ENCODE measurements at places on chromosomes 3 and 15.
A peak's percentile ranks its signal among the peaks of the same experiment; 100 is the strongest.

- no peak for DNase-seq
Observed at GRCh38 chr3:26015752-26016151, 225.9 kb downstream of the OXSM start.

DNA sequence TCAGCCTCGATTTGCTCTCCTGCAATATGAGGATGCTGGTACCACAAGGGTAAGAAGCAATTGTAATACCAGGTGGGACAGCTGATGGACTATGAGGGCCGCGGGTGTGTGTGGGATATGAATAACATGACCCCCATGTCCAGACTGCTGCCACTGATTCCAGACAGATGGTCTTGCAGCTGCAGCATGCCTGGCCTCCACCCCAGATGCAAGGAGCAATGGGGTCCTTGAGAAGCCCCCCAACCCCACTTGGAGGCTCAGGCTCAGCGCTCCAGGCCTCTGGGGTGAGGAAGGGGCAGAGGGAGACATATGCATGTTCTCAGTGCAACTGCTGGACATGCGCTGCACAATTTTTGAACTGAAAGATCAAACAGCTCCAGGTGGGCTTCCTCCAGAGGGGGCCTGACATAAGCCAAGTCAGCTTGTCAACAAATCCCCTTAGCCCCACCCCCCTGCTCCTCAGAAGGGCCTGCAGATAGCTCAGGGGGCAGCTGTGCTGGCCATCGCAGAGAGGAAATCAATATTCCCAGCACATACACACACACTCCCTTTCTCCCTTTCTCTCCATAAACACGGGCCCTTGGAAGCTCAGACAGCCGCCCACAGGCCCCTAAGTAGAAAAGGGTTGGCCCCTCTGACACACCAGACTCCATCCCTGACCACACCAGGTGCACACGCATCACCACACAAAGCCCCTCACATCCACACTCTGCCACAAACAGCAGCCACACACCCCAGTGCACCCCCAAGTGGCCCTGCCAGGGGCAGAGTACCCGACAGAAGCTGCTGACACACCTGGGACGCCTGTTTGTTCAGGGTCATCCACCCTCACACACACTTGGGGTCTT is 107.0 kb downstream of the IQSEC1 start:
- no peak for DNase-seq

GRCh38 chr15:98083203-98083910 is 122.9 kb downstream of the ARRDC4 start:
- no peak for DNase-seq

- no peak for DNase-seq
Observed at GRCh38 chr3:96813820-96814650, at the start of gene EPHA6. Gene EPHA6 (plus strand): TSS chr3:96814594.

- DNase-seq, result no peak
Observed at GRCh38 chr3:11478167-11478566, 165.5 kb downstream of the VGLL4 start.

DNA sequence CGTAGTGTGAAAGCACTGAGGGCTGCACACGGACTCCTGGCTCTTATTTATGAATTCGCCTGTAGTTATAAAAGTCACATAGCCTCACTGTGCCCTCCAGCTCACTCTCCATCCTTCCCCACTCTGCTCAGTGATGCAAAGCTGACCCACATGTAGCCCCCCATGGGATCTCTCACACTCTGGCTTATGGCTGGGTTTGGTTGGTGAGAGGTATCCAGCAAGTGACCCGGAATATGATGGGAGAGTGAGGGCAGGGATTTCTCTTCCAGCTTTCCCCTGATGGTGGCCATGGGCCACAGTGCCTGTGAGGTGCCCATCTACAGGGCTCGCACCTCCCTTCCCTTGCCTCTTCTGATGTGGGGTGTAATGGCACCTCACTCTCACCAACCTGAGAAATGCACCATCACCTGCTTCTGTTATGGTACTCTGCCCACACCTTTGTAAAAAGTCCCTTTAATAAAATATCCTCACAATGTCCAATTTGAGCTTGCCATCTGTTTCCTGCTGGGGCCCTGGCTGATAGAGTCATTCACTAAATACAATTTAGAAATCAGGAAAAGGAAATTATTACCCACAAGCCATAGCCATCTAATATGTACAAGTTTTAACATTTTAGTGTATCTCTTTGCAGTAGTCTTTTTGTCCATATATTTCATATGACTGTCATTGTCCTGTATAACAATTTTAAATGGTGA is 93.6 kb downstream of the SCN11A start:
- no peak for DNase-seq

GRCh38 chr3:78519281-78519680 is 1248.5 kb downstream of the ROBO1 start:
- DNase-seq, result no peak

DNA sequence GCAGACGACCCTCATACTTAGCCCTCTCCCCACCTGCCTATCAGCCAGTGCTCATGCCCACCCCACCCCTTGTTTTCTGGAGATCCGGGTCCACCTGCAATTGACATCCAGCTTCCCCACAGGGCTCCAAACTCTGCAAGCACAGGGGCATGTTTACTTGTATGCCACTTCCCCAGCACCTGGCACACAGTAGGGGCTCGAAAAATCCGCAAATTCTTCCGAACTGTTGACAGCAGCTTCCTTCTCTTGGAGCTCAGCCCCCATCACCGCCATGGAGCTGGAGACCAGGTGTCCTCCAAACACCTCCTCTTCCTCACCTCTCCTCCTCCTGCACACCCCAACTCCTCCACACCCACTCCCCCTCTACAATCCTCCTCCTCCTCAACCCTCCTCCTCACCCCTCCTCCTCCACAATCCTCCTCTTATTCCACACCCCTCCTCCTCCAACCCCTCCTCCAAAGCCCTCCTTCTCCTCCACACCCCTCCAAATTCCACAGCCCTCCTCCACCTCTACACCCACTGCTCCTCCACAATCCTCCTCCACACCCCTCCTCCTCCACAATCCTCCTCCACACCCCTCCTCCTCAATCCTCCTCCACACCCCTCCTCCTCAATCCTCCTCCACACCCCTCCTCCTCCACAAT is 70.4 kb upstream of the BLM start:
- DNase-seq, result no peak

GRCh38 chr3:183341545-183342288 is 86.7 kb downstream of the MCF2L2 start:
- no peak for DNase-seq

DNA sequence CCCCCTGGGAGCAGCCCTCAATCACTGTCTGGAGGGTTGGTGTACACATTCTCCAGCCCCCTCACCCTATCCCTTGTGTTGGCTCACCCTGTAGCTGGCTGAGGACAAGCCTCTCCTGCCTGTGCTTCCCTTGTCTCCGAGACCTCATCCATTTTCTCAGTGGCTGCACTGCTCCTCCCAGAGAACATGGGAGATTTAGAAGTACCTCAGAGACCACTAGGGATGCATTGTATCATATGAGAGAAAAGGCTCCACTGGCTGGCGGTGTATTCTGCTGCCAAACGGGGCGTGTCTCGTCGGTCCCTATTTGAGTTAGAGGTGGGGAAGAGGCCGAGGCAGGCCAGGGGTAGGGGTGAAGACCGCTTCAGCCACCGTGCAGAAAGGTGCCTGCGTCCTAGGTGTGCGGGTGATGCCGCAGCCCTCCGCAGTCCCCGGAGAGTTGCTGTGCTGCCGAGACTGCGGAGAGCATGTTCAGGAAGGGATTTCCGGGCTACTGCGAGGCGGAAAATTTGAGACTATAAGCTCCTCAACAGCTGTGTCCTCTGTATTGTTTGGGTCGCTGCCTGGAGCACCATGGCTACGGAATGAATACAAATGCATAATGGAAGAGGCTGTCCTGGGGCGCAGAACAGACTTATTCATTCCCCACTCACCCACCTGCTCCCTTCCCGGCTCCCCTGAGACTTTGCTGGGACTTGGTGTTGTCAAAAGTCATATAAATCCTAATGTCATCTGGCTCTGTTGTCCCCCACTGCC is 43.8 kb downstream of the SPSB4 start:
- DNase-seq, result no peak

- DNase-seq, result no peak
Observed at GRCh38 chr3:159732172-159733111, 256.2 kb upstream of the IL12A start.

- DNase-seq, result no peak
Observed at GRCh38 chr3:187966096-187966495, 187.9 kb upstream of the LPP start.

DNA sequence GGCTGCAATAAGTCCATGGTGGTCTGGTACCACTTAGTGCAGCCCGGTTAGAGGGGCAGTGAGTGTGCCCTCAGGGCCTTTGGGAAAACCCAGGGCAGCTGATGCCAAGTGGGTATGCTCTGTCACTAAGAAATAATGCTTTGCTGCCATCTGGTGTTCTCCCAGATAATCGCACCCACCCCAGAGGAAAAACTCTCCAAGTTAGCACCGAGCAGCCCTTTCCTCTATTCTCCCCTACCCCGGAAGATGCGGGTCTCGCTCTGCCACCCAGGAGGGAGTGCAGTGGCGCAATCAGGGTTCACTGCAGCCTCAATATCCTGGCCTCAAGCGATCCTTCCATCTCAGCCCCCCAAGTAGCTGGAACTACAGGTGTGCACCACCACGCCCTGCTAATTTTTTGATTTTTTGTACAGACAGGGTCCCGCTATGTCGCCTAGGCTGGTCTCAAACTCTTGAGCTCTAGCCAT is 21.3 kb upstream of the DAPK2 start:
- peak; percentile 69 for DNase-seq

DNA sequence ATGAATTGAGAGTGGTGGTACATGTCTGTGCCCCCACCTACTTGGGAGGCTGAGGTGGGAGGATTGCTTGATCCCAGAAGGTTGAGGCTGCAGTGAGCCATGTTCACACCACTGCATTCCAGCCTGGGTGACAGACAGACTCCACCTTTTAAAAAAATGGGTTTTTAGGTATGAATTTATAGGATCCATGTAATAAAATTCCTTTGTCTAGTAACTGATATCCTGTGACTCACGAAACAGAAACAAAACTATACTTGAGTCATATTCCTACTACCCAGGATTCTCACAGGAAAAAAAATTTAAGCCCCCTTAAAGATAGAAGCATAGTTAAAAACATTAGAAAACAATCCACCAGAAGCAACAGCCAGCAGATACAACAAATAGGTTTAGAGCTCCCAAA is 10.0 kb upstream of the CRTC3 start:
- no peak for DNase-seq

DNA sequence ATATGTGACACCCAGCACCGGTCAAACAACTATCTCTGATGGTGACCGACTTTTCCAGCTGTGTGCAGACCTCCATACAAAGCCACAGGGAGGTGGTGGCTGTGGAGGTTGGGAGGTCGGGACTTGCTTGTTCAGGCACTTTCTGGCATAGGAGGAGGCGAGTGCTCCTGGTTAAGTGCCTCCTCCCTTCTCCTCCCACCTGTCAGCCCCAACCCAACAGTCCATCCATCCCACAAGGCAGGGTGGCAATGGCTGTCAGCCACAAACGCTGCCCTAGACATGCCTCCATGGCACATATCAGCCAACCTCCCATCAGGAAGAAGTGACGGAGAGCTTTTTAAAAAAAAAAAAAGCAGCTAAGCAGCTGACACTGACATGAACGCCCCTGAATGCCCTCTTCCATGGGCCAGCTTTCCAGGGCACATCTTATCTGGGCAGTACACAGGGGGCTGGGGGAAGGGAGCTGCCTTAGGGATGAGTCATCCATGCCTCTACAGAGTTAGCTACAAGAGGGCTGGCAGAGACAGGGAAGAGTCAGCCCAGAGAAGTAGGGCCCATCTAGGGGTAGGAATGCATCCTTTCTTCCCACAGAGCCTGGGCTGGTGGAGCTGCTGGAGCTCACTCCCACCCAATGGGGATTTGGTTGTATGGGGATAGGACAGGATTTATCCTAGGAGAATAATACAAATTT is 41.2 kb downstream of the CCDC12 start:
- no peak for DNase-seq

DNA sequence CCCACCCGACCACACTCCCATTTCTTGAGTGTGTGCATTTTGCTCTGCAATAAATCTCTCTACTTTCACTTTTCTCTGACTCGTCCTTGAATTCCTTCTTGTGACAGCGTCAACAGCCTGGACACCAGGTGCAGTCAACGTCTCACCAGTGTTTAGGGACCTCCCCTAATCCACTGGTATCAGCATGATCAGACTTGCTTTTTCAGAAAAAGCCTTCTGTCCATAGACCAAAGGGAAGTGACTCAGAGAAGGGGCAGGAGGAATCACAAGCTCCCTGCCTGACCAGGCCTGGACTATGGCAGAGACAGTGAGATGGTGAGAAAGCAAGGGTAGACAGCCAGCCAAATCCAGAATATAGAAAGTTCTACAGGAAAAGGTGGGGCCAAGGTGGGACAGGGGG is 15.5 kb downstream of the CCR5 start:
- no peak for DNase-seq

- no peak for DNase-seq
Observed at GRCh38 chr3:58104151-58104550, 95.9 kb downstream of the FLNB start.

DNA sequence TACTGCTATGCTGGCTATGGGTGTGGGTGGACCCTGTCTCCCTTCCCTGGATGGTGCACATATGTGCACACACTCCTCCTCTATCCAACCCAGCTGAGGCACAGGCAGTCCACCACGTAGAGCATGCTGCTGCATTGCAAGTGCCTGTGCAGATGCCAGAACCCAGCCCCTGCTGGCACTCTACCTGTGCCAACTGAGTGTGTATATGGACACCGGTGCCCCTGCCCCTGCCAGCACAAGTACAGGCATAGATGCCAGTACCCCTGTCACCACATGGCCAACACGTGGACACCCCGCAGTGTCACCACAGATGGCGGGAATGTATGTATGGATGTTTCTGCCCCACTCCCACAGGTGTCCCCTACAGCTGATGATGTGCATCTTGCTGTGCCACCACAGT is 216.5 kb downstream of the ISL2 start:
- no peak for DNase-seq

DNA sequence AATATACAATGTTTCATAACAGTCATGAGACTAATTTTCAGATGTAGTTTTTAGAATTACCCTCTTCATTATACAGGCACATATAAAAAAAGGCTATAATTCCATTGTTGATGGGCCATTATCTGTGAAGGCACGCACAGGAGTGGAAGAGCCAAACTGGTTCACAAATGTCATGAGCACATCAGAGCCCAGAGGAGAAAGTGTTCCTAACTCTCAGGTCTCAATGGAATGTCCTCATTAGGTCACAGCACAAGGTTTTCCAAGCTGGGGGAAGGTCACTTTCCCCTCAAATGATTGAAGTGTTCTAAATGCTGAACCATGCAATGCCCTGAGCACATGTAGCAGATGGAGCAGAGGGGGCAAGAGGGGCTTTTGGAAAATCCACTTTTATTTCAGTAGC is 41.2 kb downstream of the GJD2 start:
- no peak for DNase-seq

GRCh38 chr3:149199474-149199873 is 22.2 kb downstream of the CP start:
- no peak for DNase-seq

- no peak for DNase-seq
Observed at GRCh38 chr15:40764629-40765103, 798 bp downstream of the GCHFR start.
